ENCODE measurements at places on chromosomes 16 and 17.

DNA sequence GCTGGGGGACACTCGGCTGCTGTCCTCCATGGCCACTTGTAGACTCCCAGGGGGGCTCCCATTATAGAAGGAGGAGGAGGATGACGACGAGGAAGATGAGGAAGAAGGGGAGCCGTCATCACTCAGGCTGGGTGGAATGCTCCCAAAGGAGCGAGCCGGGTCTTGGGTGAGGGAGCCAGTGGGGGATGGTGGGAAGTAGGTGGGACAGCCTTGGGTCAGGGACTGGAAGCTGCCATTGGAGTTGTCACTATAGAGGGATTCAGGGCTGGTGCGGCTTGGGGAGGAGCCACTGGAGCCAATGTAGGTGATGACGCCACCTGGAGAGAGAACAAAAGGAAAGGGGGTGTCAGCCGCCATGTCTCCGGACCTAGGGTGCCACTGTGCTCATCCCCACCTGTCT is 3.3 kb downstream of the NR1D1 start:
- no peak for DNase-seq

- DNase-seq: no peak
These were observed 4.6 kb upstream of the SLC12A3 start for GRCh38 chr16:56860226-56861020.

GRCh38 chr17:20291853-20292252 is 175.5 kb downstream of the LGALS9B start:
- DNase-seq: no peak

DNA sequence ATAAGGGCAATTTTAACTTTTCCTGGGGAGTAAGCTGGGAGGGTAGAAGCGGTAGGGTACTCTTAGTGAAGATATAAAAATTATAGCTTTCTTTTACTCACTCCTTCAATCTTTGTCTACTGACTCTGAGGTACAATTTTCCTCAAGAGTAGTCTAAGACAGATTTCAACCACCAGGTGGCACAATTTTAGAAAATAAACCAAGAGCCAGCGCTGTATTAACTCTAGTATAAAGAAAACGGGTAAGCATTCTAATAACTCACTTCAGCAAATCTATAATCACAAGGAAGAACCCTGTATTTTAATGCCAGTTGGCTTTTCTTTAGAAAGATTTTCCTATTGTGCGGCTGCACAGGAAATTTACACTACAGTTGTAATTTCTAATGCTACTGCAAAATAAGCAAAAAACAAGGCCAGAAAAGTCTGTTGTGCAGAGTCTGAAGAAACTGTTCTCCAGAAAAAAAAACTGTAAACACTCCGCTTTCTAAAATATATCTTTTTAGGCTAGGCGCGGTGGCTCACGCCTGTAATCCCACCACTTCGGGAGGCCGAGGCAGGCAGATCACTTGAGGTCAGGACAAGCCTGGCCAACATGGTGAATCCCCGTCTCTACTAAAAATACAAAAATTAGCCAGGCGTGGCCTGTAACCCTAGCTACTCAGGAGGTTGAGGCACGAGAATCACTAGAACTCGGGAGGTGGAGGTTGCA is 1.9 kb downstream of the CMC2 start:
- peak; percentile 37 for DNase-seq

DNA sequence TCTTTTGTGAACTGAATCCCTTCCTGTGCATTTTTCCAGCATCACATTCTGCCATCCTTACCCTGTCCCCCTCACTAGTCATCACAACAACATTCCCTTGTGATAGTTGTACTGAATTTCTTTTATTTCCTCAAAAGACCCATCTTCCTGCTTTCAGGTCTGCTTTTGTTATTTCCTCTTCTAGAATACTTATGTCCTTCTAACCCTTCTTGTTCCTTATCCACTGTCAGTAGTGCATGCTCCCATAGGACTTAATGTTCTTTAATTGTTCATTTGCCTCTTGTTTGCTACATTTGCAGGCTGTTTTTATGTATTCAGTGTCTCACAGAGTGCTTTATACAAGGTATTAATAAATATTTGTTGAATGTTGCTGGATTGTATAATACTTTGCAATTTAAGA is 73.0 kb downstream of the BCAS3 start:
- DNase-seq: no peak

GRCh38 chr17:63039342-63039741 is 73.3 kb downstream of the TANC2 start:
- no peak for DNase-seq

DNA sequence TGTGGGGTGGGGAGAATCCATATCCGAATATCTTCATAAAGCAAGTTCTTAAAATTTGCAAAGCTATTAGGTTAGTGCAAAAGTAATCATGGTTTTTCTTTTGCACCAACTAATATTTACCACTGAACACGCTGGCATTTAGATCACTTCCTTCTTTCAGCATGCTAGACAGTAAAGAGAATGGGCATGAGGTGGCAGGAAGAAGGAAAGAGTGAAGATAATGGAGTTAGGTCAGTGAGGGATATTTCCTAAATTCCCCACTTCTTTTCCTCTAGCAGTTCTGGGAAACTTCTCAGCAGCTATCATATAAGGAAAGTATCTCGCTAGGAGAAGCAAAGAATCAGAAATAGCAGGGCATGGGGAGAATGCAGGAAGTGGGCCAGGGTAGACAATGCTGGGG is 39.0 kb downstream of the SLC6A4 start:
- DNase-seq: no peak

DNA sequence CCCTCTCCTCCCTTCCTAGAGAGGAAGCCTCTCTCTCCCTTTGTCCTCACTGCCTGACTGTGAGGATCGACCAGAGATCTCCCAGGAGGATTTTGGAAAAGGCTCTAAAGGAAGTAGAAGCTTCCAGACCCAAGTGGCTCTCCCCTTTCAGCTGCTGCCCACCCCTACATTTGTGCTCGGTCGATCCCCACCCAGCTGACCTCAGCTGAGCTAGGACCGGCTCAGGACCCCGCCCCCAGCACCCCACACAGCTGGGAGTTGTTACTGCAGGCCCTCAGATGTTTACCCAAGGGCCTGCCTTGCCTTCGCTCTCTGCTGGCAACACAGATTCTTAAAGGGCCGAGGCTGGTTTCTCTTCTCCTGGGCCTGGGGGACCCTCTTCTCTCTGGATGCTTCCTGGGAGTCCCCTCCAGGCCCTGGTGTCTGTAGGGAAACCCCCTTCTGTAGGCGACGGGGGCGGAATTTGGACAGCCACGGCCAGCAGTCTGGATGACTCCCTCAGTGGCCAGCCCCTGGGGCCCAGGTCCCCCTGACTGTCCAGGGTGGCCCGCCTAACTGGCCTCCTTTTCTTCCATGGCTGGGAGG is 26.9 kb upstream of the TIMP2 start:
- no peak for DNase-seq

DNA sequence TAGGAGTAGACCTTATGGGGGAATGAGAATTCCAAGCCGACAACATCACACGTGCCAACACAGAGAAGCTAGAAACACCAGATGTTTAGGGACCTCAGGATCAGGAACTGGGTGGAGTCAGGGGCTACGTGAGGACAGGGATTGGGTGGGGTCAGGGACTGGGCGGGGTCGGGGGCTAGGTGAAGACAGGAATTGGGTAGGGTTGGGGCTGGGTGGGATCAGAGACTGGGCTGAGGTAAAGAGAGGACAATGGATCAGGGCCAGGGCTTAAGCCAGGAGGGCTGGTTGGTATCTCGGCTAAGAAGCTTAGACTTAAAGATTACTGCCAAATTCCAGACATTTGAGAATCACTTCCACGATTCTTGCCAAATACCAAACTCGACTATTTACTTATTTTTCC is 11.6 kb downstream of the TEKT5 start:
- no peak for DNase-seq

- peak; percentile 72 for DNase-seq
These were observed 3.7 kb upstream of the ERN1 start for GRCh38 chr17:64133546-64134215.

DNA sequence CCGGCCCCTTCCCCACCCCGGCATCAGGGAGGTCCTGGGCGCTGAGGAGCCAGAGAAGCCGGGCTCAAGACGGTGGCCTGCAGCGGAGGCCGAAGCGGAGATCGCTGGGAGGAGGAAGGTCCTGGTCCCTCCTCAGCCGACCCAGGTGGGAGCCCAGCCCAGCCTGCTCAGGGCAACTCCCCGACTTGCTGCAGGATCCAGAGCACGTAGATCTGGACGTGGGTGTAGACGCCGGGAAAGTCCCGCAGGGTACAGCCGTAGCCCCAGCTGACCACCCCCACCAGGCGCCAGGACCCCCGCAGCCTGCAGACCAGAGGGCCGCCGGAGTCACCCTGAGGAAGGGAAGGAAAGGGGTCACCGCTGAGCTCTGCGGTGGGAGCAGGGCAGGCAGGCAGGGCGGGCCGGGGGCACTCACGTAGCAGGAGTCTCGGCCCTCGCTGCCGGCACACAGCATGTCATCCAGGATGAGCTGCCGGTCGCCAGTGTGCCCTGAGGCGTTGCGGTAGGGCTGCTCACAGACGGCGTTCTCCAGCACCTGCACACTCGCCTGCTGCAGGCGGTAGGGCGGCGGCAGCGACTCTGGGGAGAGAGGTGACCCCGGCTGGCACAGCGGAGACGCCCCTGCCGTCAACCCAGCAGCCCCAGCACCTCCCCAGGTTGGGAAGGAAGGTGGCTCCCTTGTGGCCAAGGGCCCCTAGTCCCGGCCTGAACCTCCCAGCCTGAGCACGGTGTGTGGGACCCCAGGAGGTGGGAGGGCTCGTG is 5.4 kb downstream of the TPSD1 start:
- no peak for DNase-seq

DNA sequence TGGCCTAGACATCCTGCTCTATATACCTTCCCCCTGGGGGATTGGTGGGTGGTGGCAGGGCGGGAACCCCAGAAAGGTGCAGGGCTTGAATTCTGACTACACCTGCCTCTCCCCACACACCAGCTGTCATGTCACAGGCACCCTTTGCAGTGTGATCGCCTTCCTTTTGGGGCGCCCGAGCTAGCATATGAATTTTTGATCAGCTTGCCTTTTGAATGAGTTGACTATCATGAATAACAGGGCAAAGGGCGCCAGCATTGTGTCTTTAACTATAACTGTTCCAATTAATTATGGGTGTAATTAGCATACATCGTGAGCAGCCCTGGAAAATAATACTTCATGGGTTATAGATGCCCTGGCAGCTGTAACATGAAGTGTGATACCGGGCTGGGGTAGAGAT is 72.7 kb downstream of the CYLD start:
- no peak for DNase-seq

DNA sequence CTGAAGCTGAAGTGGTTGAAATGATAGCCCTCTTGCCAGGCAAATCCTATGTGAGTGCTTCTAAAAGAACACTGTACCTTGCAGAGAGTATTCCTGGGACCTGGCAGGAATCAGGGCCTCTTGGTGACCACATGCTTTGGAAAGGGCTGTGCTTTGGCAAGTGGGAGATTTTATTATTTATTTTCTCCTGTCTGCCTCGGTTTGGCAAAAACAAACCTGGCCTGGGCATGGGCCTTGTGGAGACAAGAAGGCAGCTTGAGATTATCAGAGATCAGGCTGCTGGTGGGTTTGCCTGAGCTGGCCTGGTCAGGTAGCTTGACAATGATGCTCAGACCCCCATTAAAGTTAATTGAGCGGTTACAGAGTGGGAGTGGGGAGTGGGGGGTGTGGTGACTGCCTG is 24.6 kb downstream of the ABCC1 start:
- DNase-seq: no peak

GRCh38 chr16:13630374-13630773 is 289.6 kb upstream of the ERCC4 start:
- no peak for DNase-seq

Measured in GM03348 (cell line).